ENCODE measurements at places on chromosomes 6 and 20.

GRCh38 chr20:38272398-38272797 lies 11.9 kb upstream of the KIAA1755 start:
- no peak for DNase-seq

DNA sequence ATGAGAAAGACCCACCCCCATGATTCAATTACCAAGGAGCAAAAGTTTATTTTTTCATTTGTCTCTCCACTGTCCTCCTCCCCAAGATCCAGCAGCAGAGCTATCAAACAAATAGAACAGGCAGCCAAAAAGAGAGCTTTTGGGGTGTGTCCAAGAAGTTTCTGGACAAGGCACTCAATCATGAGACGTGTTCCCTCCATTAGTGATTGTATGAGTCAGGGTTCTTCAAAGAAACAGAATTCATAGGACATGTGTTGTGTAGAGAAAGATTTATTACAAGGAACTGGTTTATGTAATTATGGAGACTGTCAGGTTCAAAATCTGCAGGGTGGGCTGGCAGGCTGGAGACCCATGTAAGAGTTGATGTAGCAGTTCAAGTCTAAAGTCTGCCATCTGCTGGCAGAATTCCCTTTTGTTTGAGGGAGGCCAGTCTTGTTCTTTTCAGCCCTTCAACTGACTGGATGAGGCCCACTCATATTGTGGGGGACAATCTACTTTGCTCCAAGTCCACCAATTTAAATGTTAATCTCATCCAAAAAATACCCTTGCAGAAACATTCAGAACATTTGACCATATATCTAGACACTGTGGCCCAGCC lies 248.1 kb upstream of the OPRM1 start:
- no peak for DNase-seq

- no peak for DNase-seq
Measured at GRCh38 chr6:160315310-160315709, 32.9 kb upstream of the SLC22A3 start.

DNA sequence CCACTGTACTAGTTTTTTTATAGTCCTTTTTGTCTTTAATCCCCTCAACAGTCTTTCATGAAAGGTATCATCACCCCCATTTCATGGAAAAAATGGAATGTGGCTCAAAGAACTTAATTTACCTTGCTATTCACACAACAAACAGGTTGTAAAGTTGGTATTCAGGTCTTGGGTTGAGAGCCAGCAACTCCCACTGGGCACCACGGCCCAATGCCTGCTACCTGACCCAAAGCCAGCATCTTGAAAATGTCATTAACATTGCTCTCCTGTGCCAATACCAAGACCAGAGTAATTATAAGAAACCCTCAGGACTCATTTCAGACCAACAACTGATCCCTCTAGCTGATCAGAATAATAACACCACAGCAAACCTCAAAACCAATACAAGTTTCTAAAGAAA lies 75.7 kb downstream of the METTL24 start:
- no peak for DNase-seq

DNA sequence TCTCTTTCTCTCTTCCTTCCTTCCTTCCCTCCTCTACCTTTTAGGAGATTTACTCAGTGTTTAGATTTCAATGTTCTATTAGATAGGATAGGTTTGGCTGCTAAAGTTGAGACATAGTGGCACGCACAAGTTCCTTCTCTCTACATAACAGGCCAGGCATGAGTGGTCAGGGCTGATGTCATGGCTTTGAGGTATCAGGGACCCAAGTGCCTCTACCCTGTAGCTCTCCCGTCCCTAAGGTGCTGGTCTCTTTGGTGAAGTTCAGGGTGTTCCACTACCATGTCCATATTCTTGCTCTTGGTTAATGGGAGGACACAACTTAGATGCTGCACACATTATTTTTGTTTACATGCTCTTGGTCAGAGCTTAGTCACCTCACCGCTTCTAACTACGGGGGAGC lies 245.3 kb downstream of the QKI start:
- DNase-seq = no peak

Measured in right lung (tissue), 10 donors.